ENCODE measurements at places on chromosomes 7 and 10.

GRCh38 chr7:43112941-43113621 is 634 bp downstream of the HECW1 start:
- peak; percentile 78 for DNase-seq

DNA sequence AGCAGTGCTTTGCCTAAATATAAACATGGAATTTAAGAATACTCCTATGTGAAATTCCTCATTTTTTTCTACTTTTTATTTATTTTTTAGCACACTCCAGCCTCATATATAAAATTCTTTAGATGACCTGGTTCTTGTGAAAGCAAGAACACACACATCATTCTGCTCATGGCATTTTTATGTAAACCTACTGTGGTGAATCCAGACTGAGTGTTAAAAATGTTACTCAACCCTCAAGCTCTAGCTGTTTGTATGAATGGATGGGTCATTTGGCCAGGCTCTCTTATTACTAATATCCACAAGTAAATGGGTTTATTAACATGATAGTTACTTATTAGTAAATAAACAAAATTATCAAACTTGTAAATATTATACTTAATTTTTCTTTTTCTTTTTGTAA is 551.7 kb upstream of the LRRN3 start:
- no peak for DNase-seq

DNA sequence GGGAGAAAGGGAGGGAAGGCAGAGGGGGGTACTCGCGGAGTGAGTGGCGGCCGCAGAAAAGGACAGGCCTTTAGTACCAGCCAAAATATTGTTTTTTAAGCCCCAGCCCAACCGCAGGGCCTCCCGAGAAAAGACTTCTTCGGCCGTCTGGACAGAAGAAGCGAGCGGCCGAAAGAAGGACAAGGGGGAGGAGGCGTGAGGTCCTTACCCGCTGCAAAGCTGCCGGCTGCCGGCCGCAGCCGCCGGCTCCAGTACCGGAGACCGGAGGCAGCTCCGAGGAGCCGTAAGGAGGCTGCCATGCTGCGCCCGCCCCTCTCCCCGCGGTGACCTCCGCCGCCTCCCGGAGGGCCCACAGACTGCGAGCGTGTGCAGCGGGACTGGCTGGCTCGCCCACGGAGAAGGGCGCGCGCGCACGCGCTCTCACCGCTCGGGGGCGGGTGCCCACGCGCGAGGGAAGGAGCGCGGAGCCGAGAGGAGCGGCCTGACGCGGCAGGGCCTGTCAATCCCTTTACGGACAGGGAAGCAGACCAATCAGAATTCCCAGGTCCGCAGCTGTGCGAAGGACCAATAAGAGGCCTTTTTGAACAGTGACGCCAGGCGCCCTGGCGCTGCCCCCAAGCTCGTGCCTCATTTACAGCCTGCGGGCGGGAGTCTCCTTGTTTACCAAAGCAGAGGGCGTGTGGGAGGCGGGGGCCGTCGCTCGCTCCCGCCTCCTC is at the start of gene HIBADH:
Gene HIBADH (minus strand): TSS at position 394 of the 716 bp plus-strand sequence. CDS start 95 bp downstream, at position 299.
- DNase-seq, result peak; percentile 98

GRCh38 chr7:96700516-96700915 is 9.1 kb downstream of the SEM1 start:
- no peak for DNase-seq

- no peak for DNase-seq
Measured at GRCh38 chr10:112991888-112992491, 41.9 kb downstream of the TCF7L2 start.

Measured in AG20443 (cell line).